Stimulated activated CD4-positive, alpha-beta T cell treated with anti-CD3 and anti-CD28 coated beads, Interleukin-12 subunit alpha, Interleukin-12 subunit beta, amount 100 ng/mL, for 4 hours (primary cell): ENCODE measurements at places on chromosomes 13 and 19.
A peak's percentile ranks its signal among the peaks of the same experiment; 100 is the strongest.

- no peak for DNase-seq
Measured at GRCh38 chr19:7638802-7639465, 2.0 kb downstream of the STXBP2 start.

DNA sequence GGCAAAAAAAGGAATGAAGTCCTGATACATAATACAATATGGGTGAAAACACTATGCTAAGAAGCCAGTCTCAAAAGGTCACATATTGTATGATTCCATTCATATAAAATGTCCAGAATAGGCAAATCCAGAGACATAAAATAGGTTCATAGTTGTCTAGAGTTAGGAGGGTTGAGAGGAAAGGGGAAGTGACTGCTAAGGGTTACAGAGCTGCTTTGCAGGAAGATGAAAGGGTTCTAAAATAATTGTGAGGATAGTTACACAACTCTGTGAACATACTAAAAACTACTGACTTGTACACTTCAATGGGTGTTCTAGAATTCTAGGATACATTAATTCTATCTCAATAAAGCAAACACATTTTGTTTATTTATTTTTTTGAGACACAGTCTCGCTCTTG, 25.7 kb downstream of the CAB39L start:
- DNase-seq: no peak

DNA sequence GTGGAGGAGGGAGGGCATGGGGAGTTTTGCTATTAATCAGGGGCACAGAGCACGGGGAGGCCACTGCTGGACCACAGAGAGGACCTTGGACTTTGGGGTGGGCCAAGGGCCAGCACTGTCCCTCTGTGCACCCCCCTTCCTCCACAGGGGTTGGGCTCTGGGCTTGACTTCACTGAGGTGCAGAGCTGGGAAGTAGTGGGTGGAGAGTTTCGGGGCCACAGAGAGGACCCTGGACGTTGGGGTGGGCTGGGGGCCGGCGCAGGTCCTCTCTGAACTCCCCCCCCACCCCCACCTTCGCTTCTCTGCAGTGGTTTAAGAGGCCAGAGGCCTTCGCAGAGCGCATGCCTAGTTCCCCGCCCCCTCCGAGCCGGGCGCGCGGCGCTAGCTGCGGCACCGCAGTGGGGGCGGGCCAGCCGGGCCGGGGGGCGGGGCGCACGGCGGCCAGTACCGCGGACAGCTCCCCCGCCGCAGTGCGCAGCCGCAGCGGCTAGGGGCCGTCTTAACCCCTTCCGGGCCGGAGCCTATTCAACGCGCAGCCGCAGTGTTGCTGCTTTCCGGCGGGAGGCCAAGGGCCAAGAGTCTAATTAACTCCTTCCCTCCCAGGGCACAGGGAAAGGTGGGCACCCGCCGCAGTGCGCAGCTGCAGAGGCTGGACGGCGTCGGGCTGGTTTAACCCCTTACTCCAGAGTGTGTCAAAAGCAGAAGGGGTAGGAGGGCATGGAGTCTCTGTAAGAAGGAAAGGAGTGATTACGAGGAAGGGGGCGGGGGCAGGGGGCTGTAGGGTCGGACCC, 3.7 kb downstream of the KCNC3 start:
- DNase-seq: peak; percentile 74

DNA sequence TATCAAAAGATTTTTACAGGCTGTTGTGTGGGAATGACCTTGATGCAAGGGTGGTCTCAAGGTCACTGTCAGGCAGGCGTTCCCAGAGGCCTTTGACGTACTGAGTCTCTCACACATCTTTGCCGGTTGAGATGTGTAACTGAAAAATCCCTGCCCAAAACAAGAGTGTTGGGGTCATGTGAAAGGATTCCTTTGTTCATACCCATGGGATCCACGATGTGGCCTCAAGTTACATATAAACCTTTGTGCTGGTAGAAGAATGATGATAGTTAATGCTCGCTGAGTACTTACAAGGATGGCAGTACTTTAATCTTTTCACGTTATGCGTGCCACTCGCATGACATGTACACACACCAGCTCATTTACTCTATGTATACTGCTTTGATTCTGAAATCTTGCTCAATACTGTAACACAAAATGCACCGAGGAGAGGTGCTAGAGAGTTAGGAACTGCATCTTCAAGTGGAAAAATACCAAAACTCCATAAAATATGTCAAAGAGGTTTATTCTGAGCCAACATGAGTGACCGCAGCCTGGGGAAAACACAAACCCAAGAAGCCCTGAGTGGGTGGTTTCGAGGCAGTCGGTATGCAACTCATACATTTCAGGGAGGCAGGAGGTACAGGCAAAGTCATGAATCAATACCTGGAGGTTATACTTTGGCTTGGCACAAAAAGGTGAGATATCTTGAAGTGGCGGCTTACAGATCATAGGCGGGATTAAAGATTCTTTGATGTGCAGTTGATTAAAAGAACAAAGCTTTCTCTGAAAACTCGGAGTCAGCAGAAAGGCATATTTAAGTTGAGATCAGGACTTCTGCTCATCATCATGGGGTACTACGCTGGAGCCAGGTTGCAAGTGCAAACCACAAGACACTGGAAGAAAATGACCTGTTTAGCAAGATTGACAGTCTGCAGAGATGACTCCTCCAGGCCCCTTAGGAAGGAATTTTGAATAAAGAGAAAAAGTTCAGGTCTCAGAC, 87.4 kb upstream of the ARHGEF7 start:
- DNase-seq: no peak

GRCh38 chr13:78977311-78977710, 318.4 kb upstream of the OBI1 start:
- DNase-seq: no peak
